ENCODE measurements at places on chromosomes 11 and 22.

GRCh38 chr11:8242499-8243280 lies 21.0 kb downstream of the LMO1 start:
- DNase-seq = no peak

GRCh38 chr11:129724866-129725265 lies 90.8 kb upstream of the TMEM45B start:
- DNase-seq = no peak

DNA sequence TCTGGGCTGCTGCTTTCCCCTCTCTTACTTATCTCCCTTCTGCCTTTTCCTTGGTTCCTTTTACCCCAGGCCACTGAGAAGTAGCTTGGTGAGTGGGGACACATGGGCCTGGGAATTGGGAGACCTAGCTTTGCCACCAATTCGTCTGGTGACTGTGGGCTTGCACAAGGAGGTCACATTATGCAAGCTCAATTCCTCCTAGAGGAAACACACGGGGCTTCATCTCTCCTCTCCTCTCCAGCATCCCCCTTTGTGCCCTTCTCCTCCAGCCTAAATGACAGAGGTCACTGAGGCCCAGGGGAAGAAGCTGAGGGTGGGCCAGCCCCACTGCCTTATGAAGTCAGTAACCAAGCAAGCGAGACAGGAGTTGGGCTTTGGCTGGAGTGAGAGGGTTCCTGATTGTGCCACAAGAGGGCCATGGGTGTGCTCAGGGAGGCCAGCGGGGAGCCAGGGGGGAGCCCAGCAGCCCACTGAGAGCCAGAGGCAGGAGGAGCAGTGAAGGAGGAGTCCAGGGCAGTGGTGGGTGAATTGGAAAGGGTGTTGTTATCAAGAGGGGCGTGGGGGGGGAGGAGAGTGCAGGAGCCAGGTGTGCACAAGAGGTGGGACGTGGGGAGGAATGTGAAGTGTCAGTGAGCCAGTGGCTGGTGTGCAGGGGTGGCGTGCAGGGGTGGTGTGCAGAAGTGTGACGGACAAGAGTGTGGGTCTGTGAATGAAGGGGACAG lies 2.0 kb downstream of the CLCF1 start:
- DNase-seq = peak; percentile 43

DNA sequence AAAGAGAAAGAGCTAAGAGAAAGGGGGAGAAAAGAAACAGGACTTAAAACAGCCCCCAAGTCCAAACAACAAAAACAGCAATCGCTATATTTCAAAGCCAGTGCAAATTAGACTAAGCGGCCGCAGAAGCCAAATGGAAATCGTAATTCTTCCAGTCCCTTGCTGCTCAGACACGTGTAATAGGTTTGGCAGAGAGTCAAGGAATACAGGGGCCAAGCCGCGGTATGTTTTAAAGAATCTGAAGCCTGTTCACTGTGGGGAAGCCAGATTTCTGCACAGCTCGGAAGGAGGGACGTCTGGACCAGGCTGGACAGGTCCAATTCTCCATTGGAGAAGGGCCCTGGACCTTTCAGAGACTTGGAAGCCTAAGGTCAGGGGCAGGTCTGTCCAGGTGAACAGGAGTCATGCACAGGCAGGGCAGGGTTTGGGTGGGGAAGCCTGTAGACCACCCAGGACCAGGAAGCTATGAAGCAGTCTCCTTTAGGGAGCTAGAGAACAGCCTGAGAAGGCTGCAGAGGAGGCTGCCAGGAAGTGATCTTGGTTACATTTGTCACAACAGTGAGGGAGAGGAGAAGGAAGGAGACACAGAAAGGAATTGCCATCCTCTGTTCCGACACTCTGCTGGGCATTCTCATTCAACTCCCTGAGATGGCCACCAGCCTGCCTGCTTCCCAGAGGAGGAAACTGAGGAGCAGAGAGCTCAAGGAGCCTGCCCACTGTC lies 265.5 kb upstream of the ISX start:
- no peak for DNase-seq

- DNase-seq = no peak
Observed at GRCh38 chr11:40316171-40316570, 1143.3 kb downstream of the LRRC4C start.

DNA sequence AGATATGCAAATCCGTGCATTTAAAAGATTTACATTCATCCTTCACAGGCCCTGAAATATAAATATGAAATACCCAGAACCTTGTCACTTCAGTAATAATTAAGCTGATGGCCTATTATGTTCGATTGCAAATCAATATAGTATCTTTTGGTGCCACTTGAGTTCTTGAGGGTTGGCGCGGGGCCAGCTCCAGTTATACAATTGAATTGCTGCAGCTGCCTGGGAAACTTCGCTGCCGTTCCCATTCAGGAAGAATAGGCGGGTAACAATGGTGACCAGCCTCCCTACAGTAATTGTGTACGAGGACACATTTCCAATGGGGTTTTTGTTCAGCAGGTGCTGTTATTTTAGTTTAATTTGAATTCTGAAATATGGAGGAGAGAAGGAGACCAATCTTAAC lies 451.2 kb downstream of the INSC start:
- no peak for DNase-seq

DNA sequence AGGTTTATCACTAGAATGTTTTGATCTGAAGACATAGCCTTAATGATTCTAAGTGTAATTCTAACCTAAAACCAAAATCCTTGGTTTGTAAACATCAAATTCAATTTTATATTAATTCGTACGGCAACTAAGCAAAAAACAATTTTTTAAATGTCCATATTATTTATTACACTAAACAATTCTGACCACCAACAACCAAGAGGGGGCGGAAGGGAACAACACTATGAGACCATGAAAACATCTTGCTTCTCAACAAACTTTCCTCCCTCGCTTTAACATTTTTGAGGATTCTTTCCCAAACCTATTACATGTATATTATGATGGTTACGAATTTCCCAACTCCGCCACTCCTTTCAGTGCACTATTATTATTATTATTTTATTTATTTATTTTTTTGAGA lies 6.5 kb upstream of the UCP2 start:
- no peak for DNase-seq

DNA sequence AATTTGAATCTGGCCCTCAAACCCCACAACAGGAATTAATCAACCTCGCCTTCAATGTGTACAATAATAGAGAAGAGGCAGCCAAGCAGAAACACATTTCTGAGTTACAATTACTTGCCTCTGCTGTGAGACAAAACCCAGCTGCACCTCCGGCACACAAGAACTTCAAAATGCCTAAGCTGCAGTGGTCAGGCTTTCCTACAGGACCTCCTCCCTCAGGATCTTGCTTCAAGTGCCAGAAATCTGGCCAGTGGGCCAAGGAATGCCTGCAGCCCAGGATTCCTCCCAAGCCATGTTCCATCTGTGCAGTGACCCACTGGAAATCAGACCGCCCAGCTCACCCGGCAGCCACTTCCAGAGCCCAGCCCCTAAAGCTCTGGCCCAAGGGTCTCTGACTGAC lies 3.4 kb upstream of the NDUFC2 start:
- DNase-seq = no peak

DNA sequence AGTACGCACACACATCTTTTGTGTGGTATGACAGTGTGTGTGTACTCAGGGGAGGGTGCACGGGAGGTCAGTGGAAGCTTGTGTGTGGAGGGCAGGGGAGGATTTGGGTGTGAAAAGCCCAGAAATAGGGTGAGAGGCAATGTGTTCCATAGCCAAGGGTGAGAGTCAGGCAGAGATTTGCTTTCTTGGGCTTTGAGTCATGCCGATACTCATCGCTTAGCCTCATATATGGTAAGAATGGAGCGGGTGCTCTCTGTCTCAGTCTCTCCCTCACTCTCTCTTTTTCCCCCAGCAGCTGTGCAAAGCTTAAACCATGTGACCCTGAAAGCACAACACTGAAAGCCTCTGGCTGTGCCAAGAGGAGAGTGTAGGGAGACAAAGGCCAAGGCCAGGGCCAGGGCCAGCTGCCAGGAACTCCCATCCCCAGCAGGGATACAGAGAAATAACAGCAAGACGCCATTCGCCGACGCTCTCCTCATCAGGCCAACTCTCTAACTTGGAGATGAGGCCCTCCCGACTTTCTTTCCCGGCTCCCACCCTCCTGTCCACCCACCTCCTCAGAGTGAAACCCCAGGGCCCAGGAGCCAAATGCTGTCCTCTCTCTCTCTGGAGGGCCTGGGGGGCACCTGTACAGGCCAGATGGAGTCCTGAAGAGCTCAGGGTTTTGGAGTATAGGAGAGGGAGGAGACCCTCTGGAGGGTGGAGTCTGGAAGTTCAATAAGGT lies 20.3 kb upstream of the MICAL3 start:
- DNase-seq = no peak
